Stimulated activated CD4-positive, alpha-beta T cell treated with anti-CD3 and anti-CD28 coated beads, Interleukin-12 subunit alpha, Interleukin-12 subunit beta, amount 100 ng/mL, for 24 hours (primary cell): ENCODE measurements at places on chromosomes 11 and 22.

- no peak for DNase-seq
These were observed 175.2 kb downstream of the TMEM135 start for GRCh38 chr11:87212891-87213290.

GRCh38 chr11:115444542-115444941 is 59.7 kb downstream of the CADM1 start:
- no peak for DNase-seq

GRCh38 chr11:10564696-10565318 is 3.7 kb downstream of the LYVE1 start:
- DNase-seq = no peak

DNA sequence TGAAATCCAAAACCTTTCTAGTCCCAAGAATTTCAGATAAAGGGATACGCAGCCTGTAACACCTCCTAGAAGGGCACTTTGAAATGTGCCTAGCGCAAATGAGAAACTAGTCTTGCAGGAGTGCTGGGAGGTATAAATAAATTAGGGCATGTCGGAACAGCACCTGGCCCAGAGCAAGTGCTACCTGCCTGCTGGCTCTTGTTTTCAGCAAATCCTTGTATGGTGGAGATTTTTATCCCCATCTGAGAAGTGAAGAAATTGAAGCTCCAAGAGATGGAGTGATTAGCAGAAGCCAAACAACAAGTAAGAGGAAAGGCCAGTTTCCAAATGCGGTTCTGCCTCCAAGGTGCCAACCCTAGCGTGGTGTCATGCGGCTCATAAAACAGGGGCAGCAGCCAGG is 36.7 kb upstream of the TFIP11 start:
- DNase-seq = no peak

DNA sequence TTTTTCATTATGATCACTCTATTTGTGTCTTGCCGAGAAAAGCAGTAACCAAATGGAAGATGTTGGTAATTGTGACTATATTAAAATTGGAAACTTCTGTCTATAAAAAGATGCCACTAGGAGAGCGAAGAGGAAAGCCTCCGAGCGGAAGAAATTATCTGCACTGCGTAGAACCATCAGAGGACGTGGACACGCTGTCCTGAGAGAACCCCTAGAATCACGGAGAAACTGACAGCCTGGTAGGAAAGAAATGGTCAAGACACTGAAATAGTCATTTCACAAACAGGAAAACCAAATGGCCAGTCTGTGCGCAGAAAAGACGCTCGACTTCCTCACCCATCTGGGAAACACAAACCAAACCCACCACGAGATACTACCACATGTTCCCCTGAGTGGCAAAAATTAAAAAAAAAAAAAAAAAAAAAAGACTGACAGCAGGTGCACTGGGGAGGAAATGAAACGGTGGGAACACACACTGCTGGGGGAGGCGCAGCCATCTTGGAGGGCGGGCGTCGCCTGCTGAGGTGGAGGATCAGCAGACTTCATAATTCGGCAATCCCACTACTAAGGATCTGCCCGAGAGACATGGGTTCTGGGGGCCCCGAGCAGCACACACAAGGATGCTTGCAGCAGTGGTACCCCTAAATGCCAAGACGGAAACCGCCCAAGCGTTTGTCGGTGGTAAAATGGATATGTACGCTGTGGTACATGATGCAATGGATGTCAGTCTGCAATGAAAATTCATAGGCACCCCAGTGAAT is 21.3 kb downstream of the IFITM10 start:
- no peak for DNase-seq

- DNase-seq = no peak
These were observed 43.7 kb downstream of the MAML2 start for GRCh38 chr11:96299155-96299888.

- no peak for DNase-seq
These were observed 838 bp downstream of the FKBP2 start for GRCh38 chr11:64241491-64242374.

GRCh38 chr22:28923826-28924732 is 40.7 kb downstream of the ZNRF3 start:
- DNase-seq = no peak

DNA sequence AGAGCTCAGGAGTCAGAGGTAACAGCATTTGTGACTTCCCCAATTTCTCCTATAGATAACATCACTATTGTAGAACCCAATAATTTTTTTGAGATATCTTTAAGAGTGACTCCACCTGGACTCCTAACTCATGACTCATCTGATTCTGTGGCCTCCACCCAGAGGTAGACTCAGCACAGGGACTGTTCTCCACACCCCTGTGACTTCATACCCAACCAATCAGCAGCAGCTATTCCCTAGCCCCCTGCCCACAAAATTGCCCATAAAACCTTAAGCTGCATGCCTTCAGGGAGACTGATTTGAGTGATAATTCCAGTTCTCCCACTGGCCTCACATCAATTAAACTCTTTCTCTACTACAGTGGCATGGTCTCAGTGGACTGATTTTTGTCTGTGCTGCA is 475.4 kb upstream of the FAT3 start:
- DNase-seq = no peak

GRCh38 chr22:47686594-47687345 is 924.3 kb downstream of the TBC1D22A start:
- DNase-seq = no peak
